Muscle of back (tissue), 13 donors: ENCODE measurements at places on chromosomes 2 and 18. TPM values are rescaled to one million over a fixed set of nuclear protein-coding genes. Genes with fewer than 3 reads are reported as not detected.

DNA sequence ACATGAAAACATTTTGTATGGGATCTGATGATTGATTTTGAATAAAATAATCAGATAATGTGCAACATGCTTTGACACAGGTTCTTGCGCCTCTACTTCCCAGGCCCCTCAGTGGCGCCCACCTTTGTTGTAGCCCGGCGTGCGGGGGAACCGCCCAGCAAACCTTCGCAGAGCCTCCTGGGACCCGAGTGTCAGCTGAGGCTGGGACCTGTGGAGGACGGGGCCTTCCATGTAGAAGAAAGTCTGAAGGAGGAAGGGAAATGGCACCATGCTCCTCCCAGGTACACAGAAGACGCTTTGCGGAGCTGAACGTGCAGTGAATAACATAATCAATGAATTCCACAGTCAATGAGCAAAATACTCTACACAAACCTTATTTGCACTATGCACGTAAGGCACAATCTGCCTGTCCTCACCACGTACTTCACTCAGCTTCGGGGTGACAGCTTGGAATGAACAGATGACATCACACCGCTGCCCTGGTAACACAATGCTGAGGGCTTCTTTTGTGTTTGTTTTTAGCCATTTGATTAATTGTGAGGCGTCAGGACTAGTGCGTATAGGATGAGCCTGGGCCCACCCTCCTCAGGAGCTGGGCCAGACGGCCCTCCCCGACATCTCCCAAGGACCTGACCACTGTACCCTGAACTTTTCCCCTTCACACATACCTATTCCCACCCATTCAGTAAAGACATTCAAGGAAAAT, 78.1 kb downstream of the TWIST2 start:
- peak; percentile 2 for DNase-seq

DNA sequence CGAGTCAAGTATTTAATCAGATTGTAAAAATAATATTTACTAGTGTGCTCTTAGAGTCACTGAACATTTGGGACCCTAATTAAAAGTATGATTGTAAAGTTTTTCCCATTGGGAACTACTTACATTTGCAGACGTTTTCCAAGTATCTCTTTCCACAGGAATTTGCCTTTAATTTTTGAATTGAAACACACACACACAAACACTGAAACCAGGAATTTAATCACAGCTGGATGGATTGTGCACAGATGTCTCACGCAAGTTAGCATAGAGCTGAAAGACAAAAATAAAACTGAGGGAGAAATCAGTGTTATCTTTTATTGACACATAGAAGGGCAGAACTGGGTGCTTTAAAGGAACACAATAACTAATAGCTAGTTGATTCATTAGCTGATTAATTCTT, 230.7 kb downstream of the RND3 start:
- no peak for DNase-seq

GRCh38 chr2:153497938-153498629, 19.5 kb upstream of the RPRM start:
- DNase-seq = no peak

The TRIM43 gene
- polyA plus RNA-seq = not detected

DNA sequence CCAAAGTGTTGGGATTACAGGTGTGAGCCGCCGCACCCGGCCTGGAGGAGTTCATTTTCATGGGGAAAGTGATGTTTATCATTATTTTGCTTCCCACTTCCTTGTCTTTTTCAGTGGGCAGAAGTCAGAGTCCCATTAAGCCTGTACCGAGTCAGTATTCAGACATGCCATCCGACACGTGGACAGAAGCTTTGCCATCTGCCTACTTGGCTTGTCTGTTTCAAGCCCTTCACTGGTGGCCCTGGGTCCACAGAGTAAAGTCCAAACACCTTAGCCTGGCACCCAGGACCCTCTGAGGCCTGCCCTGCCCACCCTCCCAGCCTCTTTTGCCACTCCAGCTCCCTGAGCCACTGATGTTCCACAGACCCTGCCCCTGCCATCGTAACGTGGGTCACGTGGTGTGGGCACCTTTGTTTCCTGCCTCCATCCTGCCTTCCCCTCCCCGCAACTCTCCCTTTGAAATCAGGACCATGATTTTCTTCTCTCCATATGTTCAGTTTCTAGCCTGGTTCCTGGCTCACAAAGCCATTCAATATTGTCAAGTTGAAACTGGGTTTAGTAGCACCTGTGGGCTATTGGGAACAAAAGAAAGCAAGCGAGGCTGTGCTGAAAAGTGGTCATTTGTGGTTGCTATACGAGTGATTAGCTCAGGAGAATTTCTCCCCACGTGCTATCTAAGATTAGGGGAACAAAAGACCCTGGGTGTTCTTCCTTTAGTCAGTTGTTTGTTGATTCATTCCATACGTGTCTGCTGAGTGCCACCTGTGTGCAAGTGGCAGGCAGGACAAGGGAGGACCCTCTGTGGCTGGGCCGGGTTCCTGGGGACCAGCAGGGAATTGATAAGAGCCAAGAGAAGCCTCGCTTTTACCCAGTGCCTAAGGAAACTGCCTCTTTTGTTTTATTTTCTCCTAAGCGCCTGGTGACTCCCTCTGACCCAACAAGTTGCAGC, 5.1 kb upstream of the ODC1 start:
- DNase-seq = no peak

GRCh38 chr18:11719621-11720020, 30.6 kb downstream of the GNAL start:
- no peak for DNase-seq

The TTC27 gene
- 17.8 TPM for polyA plus RNA-seq

- no peak for DNase-seq
Measured at GRCh38 chr2:3628800-3629199, 29.2 kb upstream of the ALLC start.

DNA sequence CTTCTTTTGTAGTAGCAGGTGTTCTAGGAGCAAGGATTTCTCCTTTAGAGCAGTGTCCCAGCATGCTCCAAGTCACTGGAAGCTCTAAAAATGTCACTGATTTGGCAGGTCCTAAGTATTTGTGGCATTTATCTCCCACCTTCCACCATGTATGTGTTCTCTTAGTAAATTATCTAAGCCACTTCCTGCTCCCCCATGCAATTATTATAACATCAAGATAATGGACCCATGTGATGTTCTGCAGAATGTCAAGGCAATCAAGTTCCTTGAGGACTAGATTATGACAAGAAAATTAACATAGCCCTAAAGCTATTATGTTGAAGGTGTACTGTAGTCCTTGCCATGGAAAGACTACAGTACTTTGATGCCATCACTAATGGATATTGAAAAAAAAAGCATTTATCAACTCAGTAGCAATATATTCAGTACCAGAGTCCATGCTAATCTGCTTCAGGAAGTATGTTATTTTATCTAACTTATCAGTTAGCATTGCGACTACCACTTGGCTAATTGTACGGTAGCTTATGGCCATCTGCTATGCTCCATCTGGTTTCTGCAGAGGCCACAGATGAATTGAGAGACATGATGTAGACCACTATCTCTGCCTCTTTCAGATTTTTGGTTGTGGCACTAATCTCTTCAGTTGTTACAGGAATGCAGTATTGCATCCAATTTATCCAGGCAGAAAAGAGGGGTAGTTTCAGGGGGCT, 56.7 kb downstream of the GPR39 start:
- DNase-seq = no peak

GRCh38 chr2:79437433-79438267, 75.2 kb upstream of the CTNNA2 start:
- no peak for DNase-seq

DNA sequence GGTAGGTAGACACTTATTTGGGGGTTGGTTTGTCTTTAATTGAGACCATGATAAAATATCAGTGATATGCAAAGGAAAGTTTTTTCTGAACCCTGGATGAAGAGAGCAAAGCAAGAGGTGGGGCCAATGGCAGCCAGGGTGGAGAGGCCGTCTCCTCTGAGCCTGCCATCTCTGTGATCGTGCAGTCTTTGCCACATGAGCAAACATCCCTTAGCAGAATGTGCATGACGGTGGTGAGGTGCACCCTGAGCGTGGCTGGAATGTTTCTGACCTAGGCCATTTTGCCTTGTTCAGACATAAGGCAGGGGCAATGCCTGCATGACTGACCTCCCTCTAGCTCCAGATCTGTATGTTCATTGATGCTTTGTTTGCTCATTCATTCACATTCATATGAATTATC, 6.0 kb downstream of the NCK2 start:
- DNase-seq = no peak

DNA sequence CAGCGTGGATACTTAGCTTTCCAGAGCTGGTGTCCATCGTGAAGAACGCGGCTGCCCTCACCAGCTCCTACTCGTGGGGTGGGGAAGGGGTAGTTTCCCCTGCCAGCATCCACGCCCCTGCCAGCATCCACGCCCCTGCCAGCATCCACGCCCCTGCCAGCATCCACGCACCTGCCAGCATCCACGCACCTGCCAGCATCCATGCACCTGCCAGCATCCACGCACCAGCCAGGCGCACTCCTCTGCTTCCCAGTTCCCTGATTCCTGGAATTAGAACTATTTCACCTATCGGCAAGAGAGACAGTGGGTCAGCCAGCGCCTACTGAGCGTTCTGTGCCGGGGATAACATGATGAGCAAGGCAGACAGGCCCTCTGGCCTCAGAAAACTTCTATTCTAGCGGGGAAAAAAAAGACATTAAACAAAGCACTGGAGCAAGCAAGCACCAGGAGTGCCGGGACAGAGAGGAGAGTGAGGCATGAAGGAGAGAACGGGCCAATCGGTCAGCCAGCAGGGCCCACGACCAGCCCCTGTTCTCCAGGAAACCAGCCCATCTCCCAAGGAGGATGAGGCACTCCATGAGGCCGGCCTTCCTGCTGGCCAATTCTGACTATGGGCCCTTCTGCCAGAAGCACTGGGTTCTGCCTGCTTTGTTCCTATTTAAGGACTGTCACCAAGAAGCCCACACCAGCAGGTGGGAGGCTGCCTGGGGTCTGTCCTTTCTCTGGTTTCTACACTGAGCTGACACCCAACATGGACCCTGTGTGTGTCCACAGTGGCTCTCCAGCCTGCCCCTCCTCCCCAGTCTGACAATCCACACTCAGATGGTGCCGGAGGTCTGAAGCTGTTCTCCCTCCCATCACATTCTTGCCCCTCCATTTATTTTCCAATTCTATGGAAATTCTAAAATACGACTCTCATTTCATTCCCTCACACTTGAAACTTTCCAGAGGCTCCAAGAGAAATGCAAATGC, 78.4 kb upstream of the SALL3 start:
- no peak for DNase-seq

GRCh38 chr18:27793013-27793785, 383.7 kb downstream of the CDH2 start:
- DNase-seq = no peak

GRCh38 chr2:158253170-158253569, 151.5 kb downstream of the UPP2 start:
- no peak for DNase-seq

DNA sequence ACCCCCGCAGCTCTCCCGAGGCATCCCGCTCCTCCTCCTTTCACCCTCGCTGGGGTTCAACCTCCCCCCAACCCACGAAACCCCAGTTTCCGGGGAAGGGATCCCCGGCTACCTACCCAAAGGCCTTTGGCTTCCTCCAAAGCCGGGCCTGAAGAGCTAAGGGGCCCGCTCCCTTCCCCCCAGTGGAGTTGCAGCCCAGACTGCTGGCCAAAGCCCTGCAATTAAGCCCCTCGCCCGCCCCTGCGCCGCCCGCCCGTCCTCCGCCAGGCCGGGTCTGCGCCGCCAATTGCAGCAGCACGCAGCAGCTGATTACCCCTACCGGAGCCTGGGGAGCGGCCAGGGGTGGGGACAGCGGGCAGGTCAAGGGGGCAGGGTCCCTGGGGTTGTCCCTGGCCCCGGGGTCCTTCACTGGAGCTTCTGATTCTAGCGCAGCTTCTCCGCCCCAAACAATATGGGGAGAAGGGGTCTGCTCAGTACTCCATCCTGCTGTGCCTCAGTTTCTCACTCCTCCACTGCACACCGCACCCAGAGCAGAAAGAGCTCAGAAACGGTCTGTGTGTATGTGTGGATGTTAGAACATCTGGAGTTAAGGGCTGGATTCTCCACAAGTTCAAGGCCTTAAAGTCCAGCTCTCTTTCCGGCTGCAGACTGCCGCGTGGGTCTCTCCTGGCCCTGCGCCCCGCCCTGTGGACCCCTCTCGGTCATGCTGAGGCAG, 16.9 kb downstream of the WNT10A start:
- DNase-seq = no peak

- peak; percentile 83 for DNase-seq
Measured at GRCh38 chr2:18413676-18414396, 146.6 kb downstream of the RDH14 start.

The STAT1 gene
- 40.4 TPM for polyA plus RNA-seq

The POTEJ gene
- 0.12 TPM for polyA plus RNA-seq

The GRHL1 gene
- polyA plus RNA-seq = 0.88 TPM

DNA sequence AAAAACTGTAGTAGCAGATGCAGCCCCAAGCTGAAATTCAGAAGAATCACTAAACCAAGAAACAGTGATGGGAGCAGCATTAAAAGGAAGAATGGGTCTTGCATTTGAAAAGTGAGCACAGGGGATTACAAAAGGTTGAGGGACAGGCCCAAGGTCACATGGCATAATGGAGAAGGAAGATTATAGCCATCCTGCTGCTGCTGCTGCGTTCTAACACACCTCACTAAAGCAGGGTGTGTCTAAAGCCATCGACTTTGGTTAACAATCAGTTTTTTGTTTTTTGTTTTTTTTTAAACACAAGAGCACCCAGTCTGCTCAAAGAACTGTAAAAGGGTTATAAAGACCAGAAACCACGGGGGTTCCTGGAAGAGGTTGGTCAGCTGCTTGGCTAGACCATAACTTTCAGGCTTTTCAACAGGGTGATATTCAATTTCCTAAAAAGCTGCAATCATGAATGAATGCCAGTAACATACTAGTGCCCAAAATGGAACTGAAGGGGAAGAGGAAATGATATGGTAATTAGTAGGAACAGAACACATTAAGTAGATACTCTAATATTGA, 102.6 kb downstream of the MYO5B start:
- DNase-seq = no peak

DNA sequence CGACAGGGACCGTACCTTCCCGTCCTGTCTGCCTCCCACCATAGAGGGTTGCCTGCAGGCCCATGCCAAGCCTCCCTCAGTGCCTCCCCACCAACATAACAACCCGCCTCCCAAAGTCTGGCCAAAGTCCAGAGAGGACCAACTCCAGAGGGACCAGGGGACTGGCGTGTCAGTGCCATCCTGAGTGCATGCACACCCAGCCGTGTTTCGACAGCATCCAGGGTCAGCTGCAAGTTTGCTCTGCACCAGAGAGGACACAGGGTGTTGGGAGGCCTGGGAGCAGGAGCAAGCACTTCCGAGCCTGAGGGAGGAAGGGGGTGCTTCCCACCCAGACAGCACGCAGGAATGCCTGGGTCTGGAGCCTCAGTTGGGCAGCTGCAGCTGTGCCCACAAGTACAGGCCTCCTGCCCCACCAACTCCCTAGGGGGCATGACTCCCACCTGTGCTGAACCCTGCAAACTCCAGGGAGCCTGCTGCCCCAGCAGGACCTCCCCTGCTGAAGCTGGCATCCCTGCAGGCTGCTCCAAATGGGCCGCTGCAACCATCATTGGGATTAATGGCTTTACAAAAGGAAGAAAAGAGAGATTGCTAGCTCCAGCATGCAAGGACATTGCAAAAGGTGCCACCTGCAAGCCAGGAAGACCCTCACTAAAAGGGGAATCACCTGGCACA, 618.1 kb upstream of the FSHR start:
- DNase-seq = no peak

- no peak for DNase-seq
Measured at GRCh38 chr2:36044411-36044810, 311.2 kb upstream of the CRIM1 start.

The DIPK1C gene
- 3.9 TPM for polyA plus RNA-seq

- DNase-seq = no peak
Measured at GRCh38 chr2:118255301-118255700, 167.0 kb downstream of the INSIG2 start.

GRCh38 chr2:47075361-47076125, 79.6 kb downstream of the STPG4 start:
- DNase-seq = no peak

GRCh38 chr2:128450211-128451024, 131.8 kb upstream of the HS6ST1 start:
- DNase-seq = no peak
